Activated naive CD4-positive, alpha-beta T cell treated with anti-CD3 and anti-CD28 coated beads, Interleukin-2, amount 50 U/mL, for 16 hours (primary cell): ENCODE measurements at places on chromosomes 4 and X.

DNA sequence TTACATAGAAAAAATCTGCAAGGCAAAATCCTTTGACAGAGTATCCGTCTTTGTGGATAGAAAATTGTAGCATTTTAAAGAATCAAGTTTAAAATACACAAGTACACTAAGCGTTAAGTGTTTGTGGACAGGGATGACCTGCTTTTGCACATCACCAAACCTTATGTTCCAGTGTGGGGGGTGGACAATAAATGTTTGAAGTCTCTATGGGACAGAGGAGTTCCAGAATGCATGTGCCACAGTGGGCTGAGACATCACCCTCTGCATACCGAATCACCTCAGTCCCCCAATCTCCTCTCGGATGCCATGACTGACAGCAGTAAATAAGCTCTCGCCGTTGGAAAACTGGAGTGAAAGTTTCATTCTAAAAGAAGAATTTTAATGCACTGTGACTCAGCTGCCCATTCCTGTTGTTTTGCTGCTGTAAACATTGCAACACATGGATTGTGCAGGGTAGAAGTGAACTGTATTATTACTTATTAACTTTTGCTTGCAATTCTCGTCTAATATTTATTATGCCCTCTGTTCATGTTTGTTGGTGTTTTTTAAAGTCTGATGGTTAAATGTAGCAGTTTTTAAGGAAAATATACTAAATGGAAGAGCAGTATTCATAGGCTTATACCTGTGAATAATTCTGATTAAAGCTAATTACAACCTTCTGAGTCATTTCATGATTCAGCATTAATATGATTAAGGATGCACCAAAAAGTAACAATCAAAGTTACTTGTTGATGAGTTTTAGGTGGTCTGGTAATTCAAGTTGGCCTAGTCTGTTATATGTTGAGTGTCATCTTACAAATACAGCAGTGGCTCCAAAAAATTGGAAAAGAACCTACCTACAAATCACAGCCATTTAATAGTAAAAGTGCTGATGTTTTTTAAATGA lies 24.0 kb downstream of the CDKN2AIP start:
- no peak for DNase-seq

GRCh38 chr4:170729236-170729635 lies 639.5 kb upstream of the AADAT start:
- no peak for DNase-seq

DNA sequence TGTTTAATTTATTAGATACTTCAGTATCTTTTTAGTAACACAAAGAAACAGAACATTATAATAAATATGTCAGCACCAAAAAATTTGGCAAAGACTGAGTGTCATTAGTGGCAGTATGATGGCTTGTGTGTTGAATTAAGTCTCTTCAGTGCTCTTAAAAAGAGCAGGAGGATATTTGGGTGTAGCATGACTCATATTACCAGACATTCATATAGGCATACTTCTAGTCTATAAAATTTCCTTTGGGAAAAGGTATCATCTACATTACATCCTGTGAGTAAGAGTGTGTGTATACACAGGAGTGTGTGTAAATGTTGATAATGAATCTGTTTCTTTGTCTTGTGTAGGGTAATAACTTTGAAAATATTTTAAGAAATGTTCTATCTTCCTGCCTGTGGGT lies 135.7 kb downstream of the CNKSR2 start:
- DNase-seq, result no peak

DNA sequence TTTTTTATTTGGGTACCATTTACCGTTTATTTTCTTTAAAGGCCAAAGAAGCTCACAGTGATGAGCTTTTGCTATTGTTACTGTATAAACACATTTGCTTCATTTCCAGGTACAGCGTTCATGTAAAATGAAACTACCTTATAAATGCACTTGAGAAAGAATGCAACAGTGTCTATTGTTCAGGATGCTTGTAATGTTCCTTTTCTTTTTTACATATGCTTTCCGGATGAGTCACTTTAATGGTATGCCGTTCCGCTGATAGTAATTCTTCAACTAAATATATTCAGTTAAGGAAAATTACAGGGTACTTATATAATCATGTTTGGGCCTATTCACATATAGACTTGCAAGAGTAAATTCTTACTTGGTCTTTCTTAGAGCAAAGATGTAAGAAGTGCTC lies 354.9 kb downstream of the RPA4 start:
- no peak for DNase-seq

- no peak for DNase-seq
Observed at GRCh38 chr4:75498041-75498440, 16.2 kb downstream of the RCHY1 start.

GRCh38 chr4:142707401-142707800 lies 138.7 kb downstream of the INPP4B start:
- DNase-seq, result no peak

DNA sequence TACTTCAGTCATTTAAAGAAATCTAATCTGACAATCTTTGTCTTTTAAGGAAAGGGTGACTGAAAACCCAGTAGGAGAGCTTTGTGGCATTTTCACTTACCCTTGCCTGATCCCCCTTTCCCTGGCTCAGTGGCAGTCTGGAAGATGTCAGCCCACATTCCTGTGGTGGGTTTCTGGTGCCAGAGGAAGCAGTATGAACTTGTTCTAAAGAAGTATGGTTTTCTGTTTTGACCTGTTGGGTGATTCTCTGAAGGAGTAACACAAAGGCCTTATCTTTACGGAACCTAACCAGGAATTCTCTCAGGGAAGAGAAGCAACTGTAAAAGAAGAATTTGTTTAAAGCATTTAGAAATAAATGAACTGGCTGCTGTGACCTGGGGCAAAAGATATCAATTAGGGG lies 41.9 kb downstream of the BMP15 start:
- no peak for DNase-seq

DNA sequence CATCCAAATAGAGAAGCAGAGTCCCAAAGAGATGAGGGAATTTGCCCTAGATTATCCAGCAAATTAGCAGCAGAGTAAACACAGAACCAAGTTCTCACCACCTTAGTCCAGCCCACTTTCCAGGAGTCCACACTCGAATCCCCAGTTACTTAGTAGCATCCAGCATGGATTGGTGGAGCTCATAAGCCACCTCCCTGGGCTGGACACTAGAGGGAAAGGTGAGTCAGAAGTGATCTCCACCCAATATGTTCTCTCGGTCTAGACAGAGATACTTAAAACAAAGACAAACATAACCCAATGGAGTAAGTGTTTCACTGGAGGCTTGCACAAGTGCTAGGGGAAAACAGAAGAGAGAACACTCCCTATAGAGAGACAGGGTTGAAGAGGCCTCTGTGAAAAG lies 105.1 kb upstream of the CPEB2 start:
- no peak for DNase-seq

GRCh38 chr4:149747646-149748045 lies 68.0 kb downstream of the IQCM start:
- no peak for DNase-seq

DNA sequence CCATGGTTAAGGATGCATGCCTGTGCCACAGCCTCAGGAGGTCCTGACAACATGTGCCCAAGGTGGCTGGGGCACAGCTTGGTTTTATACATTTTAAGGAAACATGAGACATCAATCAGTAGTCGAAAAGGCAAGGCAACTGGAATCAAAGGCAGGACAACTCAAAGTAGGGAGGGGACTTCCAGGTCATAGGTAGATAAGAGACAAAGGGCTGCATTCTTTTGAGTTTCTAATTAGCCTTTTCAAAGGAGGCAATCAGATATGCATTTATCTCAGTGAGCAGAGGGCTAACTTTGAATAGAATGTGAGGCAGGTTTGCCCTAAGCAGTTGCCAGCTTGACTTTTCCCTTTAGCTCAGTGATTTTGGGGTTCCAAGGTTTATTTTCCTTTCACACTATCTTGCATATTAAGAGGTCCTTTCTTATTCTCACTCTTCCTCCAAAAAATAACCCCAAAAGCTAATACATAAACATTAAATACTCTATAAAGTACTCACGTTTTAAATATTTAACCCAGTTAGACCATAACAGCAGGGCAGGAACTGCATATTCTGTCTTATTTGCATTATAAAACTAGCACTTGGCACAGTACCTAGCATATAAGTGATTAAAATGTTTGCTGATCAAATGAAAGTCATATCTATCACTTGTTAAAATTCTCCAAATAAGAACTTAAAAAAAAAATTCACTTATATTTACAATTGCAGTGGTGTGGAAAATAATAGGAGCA lies 36.3 kb upstream of the UGT8 start:
- no peak for DNase-seq

- no peak for DNase-seq
Observed at GRCh38 chrX:24563291-24564010, 83.7 kb downstream of the PCYT1B start.

DNA sequence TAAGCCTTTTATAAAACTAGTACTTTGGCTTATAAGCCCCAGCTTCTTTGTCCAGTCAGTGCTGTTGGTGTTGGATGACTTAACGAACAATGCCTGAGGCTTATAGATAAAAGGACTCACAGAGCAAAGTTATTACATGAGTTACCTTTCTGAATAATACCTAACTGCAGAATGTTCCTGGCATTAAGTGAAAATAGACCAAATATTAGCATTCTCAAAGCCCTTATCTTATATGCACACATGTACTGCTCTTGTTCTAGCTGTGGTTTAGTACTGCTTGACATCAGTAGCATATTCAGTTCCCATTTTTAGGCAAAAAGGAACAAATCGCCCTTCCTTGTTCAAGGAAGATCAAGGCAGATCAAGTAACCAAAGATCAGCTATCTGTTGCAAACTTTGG lies 131.6 kb downstream of the ZNF330 start:
- no peak for DNase-seq

DNA sequence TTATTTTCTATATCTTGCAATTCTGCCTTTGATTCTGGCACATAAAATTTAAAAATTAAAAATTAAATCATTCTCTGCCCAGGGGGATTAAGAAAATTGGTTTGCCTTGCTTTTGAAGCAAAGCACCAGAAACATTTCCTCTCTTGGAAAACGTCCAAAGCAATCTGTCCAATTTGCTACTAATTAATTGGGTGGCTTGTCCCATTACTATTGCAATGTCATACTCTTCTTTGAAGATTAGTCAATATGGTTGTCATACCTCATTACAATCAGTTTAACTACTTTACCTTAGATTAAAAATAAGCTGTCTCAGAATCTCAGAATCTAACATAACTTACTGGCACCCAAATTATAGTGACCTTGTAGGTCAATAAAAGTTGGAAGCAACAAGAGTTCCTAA lies 208.8 kb downstream of the TMA16 start:
- DNase-seq, result no peak

DNA sequence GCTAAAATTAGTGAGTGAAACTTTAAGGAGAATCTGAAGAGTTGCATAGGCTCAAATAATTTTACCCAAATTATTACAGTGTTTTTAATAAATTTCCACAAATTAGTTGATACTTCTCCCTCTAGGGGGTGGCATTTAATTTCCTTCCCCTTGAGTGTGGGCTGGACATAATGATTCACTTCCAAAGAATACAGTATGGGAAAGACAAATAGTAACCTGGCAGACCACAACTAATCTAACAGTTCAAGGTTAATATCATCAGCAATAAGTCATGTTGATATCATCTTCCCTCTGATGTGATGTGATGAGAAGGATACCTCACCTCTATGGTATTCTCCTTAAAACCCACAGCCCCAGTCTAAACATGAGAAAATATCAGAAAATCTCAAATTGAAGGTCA lies 15.5 kb downstream of the PFKFB1 start:
- no peak for DNase-seq

DNA sequence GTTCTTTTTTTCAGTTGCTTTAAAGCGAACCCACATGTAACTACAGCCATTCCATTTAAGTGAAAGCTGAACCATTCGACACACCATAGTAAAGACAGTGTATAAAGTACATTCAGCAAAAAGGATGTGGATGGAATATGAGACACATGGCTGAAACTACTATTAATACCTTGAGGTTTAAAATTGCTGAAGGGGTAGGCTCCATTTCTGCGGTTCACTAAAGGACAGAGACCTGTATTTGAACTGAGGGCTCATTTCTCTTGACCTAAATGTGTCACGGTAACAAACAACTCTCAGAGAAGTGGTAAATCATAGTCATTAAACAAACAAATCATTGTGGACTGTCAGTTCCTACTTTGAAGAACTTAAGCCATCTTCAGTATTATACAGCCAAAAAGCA lies 1085.6 kb upstream of the TENM3 start:
- DNase-seq, result no peak

DNA sequence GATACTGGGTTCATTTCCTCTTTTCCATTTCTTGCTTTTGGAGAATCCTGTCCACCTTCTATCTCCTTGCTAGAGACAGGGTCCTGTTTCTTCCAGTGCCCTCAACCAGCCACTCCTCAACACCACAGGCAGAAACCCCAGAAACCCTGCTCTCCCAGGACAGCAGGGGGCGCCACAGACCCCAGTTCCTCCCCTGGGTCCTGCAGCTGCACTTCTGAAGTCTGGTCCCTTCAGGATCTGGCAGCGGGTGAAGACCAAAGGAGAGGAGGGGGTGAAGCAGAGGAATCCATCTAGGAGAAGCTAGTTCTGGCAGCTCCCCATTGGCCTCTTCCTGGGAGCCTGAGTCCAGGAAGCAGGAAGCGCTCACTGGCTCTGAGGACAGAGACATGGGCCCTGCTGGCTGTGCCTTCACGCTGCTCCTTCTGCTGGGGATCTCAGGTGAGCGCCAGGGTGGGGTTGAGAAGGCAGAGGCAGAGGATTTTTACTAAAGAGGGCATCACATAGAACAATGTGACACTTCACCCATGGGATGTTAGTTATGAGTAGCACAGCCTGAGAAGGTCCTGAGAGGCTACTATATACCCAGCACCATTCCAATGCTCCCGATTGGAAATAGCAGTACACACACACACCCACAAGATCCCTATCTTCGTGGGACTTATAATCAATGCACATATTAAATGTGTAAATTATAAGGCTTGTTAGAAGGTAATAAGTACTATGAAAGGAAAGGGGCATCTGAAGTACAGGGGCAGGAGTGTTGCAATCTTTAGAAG lies at the start of gene PRSS48:
TSS of gene PRSS48 (plus strand) at position 375 of the 776 bp plus-strand sequence. CDS start at position 387, 12 bp downstream.
- DNase-seq, result peak; percentile 30

DNA sequence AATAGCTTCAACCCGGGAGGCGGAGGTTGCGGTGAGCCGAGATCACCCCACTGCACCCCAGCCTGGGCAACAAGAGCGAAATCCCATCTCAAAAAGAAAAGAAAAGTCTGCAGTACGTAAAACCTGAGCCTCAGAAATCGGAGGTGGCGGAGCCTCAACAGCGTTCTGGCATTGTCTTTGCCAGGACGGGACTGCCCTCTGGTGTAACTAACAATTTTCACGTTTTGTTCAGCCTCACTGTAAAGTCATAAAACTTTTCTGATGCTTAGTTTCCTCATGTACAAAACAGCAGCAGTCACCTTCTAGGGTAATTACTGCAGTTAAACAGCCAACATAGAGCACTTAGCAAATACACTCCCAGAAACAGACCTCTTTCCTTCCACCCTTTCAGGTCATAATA lies 121.7 kb downstream of the RBM47 start:
- no peak for DNase-seq

DNA sequence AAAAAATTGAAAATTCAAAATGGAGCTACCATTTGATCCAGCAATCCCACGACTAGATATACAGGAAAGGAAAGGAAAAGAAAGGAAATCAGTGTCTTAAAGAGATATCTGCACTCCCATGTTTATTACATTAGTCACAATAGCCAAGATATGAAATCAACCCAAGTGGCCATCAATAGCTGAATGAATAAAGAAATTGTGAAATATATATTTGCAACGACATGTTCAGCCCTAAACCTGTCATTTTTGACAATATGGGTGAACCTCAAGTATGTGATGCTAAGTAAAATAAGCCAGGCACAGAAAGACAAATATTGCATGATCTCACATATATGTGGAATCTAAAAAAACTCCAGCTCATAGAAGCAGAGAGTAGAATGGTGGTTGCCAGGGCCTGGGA lies 155.1 kb downstream of the ANXA5 start:
- no peak for DNase-seq

GRCh38 chrX:45557387-45557786 lies 356.7 kb upstream of the DIPK2B start:
- no peak for DNase-seq
